NCI-H1048 (cell line): ENCODE measurements at places on chromosomes 2 and 18.

DNA sequence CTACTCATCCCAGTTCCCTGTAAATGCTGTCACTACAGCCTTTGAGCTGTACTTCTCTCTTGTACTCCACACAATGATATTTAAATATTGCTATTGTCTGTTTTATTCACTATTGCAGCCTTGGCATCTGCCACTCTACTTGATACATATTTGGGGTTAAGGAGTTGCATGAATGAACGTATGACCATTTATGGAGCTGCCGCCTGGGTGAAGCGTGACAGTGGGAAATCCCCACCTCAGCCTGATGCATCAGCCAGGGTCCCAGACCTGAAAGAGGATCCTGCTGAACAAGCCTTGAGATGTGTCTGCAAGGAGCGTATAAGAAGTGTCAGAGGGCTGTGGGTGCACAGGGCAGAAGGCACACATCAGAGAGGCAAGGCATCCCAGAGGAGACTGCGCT is 39.1 kb downstream of the MRPL35 start:
- DNase-seq: no peak

- no peak for DNase-seq
These were observed 91.0 kb downstream of the SPTBN1 start for GRCh38 chr2:54546923-54547720.

GRCh38 chr2:117949806-117950205 is 64.1 kb downstream of the CCDC93 start:
- no peak for DNase-seq

- DNase-seq: no peak
These were observed 34.0 kb downstream of the RHOB start for GRCh38 chr2:20480913-20481312.

- no peak for DNase-seq
These were observed 19.6 kb downstream of the ANKMY1 start for GRCh38 chr2:240538031-240538780.

DNA sequence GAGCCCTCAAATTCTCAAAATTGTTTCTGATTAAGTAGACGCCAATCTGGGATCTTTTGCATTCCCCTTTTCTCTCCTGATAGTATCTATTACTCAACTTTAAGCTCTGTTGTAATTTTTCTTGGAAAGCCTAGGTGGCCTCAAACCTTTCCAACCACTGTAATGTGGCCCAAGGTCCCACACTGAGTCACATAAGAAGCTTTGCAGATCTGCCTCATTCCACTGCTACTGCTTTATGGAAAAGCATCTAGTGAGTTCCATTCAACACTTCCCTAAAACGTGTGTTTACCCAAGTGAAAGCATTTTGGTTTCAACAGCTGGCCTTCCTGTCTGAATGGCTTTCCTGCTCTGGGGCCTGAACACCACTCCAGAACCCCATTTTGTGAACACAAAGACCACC is 493.6 kb upstream of the SPHKAP start:
- no peak for DNase-seq
